ENCODE measurements at places on chromosomes 11 and 22.
A peak's percentile ranks its signal among the peaks of the same experiment; 100 is the strongest.

DNA sequence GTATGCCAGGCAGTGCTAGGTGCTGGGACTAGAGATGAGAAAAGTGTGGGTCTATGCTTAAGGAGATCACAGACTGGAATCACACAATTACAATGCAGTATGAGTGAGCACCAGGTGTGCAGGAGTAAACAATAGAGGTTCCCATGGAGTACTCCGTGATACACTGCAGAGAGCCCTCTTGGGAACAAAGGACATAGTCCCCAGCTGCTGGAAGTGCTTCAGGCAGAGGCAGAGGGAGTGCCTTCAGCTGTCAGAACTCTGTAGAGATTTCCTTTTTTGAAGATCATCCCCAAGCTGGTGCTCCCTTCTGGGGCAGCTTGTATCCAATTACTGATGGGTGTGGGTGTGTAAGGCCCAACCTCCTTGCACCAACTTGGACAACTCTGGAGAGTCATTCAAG lies 143.5 kb upstream of the PLET1 start:
- DNase-seq = no peak

- DNase-seq = no peak
These were observed 20.3 kb downstream of the FLI1 start for GRCh38 chr11:128714123-128714522.

GRCh38 chr11:1880746-1881441 lies 10.8 kb downstream of the PRR33 start:
- DNase-seq = no peak

DNA sequence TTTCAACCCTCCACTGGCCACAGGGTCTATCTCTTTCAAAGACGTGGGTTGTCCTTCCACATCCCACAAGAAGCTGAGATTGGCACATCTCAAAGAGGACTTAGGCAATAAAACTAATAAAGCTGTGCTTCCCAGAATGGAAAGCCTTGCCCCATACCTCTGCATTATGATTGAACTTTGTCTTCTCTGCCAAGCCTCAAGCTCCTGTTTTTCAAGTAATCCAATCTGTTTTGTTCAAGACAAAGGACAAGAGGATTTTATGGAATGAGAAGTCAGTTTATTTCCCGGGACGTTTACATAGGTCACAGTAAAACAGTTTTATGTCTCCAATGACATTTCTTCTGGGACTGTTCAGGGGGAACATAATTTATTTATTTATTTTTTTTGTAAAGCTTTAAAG lies 108.4 kb downstream of the GALNT18 start:
- no peak for DNase-seq

- DNase-seq = no peak
These were observed 158.3 kb upstream of the CTSC start for GRCh38 chr11:88495836-88496235.

DNA sequence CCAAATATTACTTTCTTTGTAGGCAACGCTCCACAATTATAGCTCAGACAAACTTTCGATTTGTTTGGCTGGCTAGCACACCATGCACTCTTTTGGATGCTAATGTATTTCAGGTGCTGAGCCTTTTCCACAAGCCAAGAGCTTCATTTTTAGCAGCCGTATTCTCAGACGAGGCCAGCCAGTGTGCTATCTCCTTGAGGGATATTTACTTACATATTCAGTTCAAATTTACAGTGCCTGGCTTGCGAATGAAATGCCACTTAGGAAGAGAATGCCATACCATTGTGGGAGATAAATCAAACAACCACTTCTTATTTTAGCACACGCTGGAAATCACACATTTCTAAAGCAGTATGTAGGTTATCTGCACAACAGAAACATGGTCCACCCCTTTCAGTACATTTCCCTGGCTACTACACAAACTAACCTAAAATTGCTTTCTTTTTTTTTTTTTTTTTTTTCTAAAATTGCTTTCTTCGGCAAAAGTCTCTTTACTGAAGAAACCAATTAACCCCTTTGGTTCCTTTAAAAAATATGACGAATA lies 236.9 kb downstream of the CADM1 start:
- DNase-seq = no peak

GRCh38 chr11:77214557-77214956 lies 86.5 kb downstream of the MYO7A start:
- DNase-seq = no peak

- DNase-seq = no peak
These were observed 124.3 kb upstream of the RASSF10 start for GRCh38 chr11:12884751-12885318.

- DNase-seq = no peak
These were observed 14.8 kb downstream of the TRIM29 start for GRCh38 chr11:120122924-120123683.

- no peak for DNase-seq
These were observed 27.8 kb upstream of the AMOTL1 start for GRCh38 chr11:94740083-94741021.

DNA sequence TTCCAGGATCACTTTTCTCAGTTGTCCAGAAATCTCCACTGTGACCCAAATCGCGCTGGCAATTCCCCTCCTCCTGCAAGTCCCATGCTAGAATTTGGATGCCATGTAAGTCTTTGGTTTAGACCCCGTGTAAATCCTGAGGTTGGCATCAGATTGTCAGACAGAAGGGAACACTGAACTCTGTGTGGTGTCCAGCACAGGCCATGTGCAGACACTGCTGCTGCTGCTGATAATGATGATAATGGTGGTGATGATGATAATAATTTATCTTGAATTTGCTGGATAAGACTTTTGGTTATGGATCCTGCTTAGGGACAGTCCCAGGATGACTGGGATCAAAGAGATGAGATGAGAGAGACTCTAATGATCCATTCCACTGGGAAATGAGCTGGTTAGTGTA lies 45.0 kb downstream of the RPUSD4 start:
- no peak for DNase-seq

GRCh38 chr11:61198361-61198760 lies 5.0 kb upstream of the PGA3 start:
- no peak for DNase-seq

GRCh38 chr11:79617561-79617960 lies 176.7 kb upstream of the TENM4 start:
- no peak for DNase-seq

DNA sequence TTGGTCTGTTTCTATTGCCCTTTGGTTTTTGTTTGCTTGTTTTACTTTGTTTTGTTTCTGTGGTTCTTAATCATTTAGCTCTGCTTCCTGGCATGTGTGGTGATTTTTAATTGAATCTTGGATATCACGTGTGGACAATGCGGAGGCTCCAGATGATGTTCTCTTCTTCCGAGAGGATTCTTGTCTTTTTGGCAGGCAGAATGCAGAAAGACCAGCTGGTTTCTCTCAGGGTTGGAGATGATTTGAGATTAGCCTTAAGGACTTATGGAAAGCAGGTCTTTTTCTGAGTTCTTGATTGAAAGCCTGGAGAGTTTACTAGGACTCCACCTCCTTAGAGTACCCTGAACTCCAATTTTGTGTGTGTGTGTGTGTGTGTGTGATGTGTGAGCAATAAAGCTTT lies 21.0 kb upstream of the ANO1 start:
- DNase-seq = no peak

DNA sequence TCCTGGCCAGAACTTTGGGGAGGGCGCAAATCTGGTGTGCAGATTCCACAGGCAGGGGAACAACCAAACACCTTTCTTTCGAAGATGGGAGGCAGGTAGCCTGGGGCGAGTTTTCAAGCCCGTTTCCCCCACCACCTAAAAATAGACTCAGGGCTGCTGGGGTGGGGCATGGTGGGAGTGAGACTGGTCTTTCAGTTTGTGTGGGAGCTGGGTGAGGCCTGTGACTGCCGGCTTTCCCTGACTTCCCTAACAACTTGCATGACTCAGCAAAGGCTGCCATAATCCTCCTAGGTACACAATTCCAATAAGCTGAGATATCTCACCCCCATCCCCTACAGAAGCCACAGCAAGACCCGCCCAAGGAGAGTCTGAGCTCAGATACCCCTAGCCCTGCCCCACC lies 4.3 kb upstream of the OR5B12 start:
- no peak for DNase-seq

DNA sequence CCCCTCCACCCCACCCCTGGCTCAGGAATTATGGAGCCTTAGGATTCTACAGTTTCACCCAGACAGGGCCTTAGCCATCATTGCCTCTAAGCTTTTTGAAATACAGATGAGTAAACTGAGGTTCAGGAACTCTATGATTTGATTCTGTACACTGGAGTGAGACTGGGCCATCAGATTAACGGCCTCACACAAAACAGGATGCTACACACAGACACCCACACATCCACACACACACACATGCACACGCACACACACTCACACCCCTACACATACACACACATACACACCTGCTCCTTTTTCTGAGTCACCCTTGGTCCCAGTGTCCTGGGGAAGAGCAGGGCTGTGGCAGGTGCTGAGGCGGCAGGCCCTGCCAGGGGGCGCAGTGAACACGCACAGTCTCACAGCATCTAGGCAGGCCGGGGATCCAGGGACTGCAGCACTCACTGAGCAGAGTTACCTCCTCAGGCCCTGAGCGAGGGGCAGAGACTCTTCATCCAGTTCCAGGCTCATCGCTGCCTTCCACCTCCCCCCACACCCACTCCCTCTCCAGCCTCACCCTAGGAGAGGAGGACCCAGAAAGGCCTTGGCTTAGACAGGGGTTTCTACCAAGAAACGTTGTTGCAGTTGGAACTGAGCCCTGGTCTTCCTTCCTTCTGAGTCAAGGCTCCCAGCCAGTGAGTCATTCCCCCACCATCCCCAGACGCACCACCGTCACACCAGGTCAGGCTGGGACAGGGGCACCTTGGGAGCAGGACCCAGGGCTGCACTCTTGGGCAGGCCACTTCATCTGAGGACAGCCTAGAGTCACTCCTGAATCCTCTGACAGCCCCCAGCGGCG lies 89.8 kb upstream of the PARVA start:
- no peak for DNase-seq

DNA sequence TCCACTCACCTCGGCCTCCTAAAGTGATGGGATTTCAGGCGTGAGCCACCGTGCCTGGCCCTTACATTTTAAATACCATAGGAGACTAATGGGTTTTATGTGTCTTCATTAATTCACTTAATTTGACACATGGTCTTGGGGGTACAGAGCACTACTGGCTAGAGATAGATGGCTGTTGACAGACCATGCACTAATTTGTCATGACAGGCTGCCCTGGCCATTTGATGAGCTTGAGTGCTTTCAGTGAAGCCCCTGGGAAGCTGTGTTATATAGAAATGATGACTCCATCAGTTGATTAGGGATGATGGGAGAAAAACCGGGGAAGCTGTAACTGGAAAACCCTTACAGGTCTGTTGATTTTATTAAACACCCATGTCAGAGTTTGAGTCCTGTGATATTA lies 6.6 kb downstream of the PHF5A start:
- no peak for DNase-seq

DNA sequence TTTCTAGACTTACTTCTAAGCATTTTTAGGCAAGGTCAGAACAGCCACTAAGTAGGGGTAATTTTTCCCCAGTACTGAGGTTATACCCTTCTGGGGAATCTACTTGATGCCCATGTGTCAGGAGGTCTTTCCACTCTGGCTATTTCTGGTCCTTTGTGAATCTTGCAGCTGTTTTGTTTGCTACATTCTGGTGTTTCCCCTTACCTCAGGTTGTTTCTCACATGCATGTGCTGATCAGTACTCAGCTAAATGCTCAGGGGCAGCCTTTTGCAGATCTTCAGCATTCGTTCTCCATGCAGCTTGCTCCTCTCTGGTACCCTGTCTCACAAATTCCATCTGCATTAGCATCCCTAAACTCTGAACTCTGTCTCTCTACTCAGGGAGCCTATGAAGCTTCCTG lies 303.6 kb downstream of the SOX6 start:
- no peak for DNase-seq

DNA sequence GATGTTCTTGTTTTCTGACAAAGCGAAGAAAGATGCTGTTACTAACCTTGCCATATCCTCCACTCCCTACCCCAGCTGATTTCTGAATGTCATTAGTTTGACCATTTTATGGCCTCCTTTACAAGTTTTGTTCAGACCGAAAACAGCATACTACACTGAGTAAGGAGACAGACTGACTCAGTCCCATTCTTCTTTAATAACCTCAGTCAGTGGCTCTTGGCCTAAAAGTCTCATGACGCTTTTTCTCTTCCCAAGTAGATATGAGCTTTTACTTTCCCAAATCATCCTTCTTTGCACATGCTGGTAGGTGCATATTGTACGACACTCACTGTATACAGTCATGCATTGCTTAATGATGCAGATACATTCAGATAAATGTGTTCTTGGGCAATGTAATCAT lies 8.0 kb upstream of the FIBIN start:
- DNase-seq = no peak

GRCh38 chr11:113752932-113753331 lies 20.6 kb downstream of the ZW10 start:
- no peak for DNase-seq

DNA sequence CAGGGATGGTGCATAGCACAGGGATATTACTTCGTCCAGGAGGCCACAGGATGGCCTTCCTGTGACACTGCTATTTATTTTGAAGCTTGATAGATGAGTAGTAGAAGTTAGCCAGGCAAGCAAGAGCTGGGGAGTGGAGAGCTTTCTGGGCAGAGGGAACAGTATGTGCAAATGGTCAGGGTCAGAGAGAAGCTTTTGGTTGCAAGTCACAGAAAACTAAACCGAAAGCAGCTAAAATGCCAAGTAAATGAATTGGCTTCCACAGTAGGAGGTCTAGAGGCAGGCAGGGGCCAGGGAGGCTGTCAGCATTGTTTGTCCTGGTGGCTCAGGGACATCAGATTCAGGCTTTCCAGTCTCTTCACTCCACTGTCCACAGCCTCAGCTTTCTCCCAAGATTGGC lies 247.5 kb downstream of the GRIK4 start:
- DNase-seq = no peak

DNA sequence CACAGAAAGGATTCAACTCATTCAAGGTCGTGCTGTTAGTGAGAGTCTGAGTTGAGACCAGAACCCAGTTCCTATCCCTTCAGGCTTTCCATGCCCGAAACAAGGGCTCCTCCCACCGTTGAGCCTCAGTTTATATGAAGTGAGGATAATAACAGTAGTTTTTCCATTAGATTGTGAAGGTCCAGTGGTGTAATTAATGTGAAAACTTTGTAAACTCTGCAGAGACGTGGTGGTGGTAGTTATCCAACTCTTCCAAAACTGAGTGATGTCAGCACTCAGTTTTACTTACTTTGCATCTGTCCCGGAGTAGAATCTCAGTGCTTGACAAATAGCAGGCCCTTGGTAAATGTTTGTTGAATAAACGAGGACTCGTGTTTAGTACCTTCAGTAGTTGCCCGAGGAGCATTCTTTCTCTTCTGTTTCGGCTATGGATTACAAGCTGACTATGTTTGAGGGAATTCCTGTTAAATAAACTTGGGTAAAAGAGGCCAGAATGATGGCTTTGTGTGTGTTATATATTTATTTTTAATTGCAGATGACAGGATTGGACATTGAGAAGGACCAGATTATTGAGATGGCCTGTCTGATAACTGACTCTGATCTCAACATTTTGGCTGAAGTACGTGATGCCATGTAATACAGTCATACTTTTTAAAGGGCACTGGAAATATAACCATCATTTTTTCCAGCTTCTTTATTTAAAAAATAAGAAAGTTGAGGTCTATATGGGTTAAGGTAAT lies 1.0 kb downstream of the REXO2 start:
- no peak for DNase-seq

GRCh38 chr11:27471589-27472397 lies 797 bp downstream of the LGR4 start:
- no peak for DNase-seq

- no peak for DNase-seq
These were observed 25.8 kb downstream of the KCNC1 start for GRCh38 chr11:17760102-17761029.

- peak; percentile 73 for DNase-seq
These were observed 14.3 kb downstream of the DGKZ start for GRCh38 chr11:46361283-46362155.

Data from HL-60 (cell line).